Activated CD8-positive, alpha-beta T cell treated with anti-CD3 and anti-CD28 coated beads for 36 hours (primary cell): ENCODE measurements at places on chromosomes 7 and 10. TPM values are rescaled to one million over a fixed set of nuclear protein-coding genes. Genes with fewer than 3 reads are reported as not detected.

The TRIM73 gene
- 6.4 TPM for total RNA-seq

The CC2D2B gene
- 0.31 TPM for total RNA-seq

The CNPY1 gene
- not detected for total RNA-seq

The PRSS2 gene
- total RNA-seq: not detected

The TLX1 gene
- not detected for total RNA-seq

The EN2 gene
- not detected for total RNA-seq

The C7orf57 gene
- 0.83 TPM for total RNA-seq

The RBM20 gene
- total RNA-seq: 0.38 TPM

The OR2A12 gene
- total RNA-seq: not detected

- no peaks in the 10 kb centered on the region for H3K36me3 ChIP-seq
- DNase-seq: peak; percentile 3
- peaks cover 4% of the 10 kb centered on the region for H3K4me1 ChIP-seq
- no peak overlapping the region for H3K27ac ChIP-seq
These were observed 40.2 kb upstream of the PROSER2 start for GRCh38 chr10:11782793-11783557.

DNA sequence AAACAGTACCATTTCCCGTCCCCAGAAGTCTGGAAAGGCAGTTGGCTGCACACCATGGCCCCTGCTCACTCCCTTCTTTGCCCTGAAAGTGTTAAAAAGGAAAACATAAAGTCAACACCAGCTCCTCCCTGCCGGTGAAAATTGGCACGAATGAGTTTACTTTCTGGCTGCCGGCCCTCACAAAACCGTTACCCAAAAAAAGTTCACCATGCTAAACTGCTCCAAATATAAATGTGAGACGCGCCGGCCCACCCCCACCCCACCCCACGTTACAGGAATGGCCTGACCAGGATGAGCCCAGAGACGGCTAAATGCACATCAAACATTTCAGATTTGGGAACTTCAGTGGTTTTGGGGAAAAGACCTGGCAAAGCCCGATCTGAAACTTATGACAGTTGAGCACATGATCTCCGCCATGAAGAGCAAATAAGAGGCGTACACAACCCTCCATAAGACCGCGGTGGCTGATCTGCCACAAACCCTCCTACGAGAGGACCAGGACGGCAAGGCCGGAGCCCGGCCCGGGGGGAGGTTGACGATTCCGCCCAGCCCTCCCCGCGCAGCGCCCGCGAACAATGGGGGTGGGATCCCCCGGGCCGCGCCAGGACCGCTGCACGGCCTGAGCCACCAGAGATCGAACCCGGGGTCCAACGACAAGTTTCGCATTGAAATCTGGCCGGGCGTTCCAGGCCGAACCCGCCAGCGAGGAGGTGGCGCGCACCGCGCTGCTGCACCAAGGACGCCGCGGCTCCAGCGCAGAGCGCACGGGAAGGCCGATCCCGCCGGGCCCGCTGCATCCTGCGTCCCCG, 952 bp downstream of the DIP2C start:
- no peak for DNase-seq
- no peak overlapping the region for H3K4me3 ChIP-seq

DNA sequence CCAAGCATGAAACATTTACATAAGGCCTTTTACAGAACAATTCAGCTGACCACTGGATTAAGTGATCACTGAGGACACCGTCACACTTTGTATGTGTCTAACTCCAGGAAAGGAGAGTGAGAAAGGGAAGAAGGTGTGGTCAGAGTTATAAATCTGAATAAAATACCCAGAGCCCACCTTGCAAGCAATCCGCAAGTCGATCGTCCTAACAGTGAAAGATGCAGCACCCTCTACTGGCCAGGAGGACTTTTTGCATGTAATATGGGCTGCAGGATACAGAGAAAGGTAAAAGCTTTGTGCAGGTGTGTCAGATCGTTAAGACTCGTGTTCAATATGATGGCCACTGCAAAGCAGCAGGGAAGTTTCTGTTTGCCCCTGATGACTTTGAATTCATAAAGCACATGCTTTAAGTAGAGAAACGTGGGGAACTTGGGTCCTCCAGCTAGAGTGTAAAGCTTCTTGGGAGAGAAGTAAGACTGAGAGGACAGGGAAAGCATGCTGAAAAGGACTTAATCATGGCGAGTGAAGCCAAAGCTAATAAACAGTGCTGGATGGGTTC, 68.5 kb upstream of the BMPER start:
- peak; percentile 26 for DNase-seq
- H3K27me3 ChIP-seq: no peaks in the 10 kb centered on the region
- no peak overlapping the region for H3K27ac ChIP-seq
- no peaks in the 10 kb centered on the region for H3K4me1 ChIP-seq
- no peaks in the 10 kb centered on the region for H3K36me3 ChIP-seq
- no peak overlapping the region for H3K4me3 ChIP-seq

GRCh38 chr7:27245124-27245797, 2.7 kb downstream of the EVX1 start:
- no peak for DNase-seq
- peaks cover 14% of the 10 kb centered on the region for H3K4me1 ChIP-seq
- no peak overlapping the region for H3K27ac ChIP-seq
- peaks cover 83% of the 10 kb centered on the region for H3K27me3 ChIP-seq
- H3K4me3 ChIP-seq: no peak overlapping the region
- no peaks in the 10 kb centered on the region for H3K36me3 ChIP-seq

GRCh38 chr10:133143200-133143533, 16.9 kb upstream of the KNDC1 start:
- H3K27me3 ChIP-seq: peaks cover 29% of the 10 kb centered on the region
- H3K4me1 ChIP-seq: peaks cover 4% of the 10 kb centered on the region
- H3K27ac ChIP-seq: no peak overlapping the region
- no peak overlapping the region for H3K4me3 ChIP-seq
- H3K36me3 ChIP-seq: no peaks in the 10 kb centered on the region
- no peak for DNase-seq

DNA sequence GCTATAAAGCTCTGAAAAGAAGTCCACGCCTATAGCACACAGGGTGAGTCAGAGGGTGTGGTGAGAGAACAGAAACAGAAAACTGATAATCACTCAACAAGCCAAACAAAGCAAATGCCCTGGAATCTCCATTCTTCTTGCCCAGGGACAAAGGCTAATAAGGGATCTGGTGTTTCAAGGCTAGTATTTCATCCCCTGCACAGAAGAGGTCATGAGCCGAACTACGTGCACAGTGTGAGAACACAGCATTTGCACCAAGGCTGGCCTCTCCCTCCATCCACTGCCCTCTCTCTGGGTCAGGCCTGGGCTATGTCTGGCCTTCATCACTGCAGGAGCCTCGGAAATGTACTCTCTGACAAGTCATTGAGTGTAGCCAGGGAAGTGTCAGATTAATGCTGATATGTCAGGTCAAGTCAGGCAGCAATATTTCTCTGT, 42.7 kb downstream of the PRR15 start:
- no peak overlapping the region for H3K27ac ChIP-seq
- H3K4me3 ChIP-seq: no peak overlapping the region
- H3K27me3 ChIP-seq: peaks cover 7% of the 10 kb centered on the region
- DNase-seq: no peak
- no peaks in the 10 kb centered on the region for H3K36me3 ChIP-seq

DNA sequence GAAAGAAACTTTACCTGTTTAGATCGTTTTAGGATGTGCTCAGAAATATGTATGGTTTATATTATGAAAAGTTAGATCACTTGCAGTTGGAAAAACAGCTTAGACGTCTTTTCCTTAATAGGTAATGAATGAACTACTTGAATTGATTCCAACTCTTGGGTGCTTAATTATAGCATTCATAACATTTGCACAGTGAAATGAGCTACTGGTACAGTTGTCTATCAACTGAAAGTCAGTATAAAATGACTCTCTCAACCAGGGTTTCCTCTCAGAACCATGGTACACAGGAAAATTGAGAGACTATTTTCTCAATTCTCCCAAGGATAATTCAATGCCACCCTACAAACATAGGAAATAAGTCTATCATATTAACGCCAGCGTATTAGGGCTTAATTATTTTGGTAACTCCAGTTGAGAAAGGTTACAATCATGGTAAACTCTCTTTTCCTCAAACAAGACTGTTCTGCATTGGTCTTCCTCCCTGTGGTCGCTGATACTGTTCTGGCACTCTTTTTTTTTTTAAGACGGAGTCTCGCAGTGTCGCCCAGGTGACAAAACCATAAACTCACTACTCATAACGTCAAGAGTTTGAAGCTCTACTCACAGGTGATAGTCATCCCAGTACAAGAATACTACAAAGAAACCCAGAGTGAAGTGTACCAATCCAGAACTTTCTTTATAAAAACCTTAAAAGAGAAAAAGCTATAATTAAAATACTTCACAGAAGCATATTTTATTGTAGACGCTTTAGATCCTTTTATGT, 2.0 kb downstream of the ANLN start:
- no peak overlapping the region for H3K27ac ChIP-seq
- peaks cover 26% of the 10 kb centered on the region for H3K4me1 ChIP-seq
- H3K36me3 ChIP-seq: peaks cover 18% of the 10 kb centered on the region
- H3K4me3 ChIP-seq: peak overlapping the region; percentile 90
- DNase-seq: peak; percentile 22
- peaks cover 10% of the 10 kb centered on the region for H3K27me3 ChIP-seq

DNA sequence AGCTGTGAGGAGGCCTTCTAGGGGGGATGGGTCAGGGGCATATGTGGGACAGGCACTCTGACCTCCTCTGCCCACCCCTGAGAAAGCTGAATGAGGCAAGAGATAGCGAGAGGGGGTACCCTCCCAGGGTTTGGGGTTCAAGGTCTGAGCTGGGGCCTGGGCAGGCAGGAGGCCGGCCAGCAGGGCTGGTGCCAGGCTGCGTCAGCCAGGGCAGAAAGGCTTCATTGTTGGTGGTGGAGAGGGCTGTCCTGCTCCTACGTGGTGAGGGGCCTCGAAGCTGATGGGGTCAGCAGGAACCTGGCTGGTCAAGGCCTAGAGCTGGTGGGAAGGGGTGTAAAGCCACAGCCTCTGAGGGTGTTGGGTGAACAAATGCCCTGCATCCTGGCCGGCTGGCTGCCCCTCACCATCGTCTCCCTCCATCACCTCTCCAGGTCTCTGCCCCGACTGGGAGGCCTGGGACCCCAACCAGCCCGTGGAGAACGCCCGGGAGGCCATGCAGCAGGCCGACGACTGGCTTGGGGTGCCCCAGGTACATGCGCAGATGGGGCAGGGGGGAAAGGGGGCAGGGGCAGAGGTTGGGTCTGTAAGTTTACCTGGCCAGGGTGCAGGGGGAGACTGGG, 6.6 kb downstream of the FLNC start:
- no peak overlapping the region for H3K4me3 ChIP-seq
- H3K27ac ChIP-seq: no peak overlapping the region
- H3K4me1 ChIP-seq: peaks cover 6% of the 10 kb centered on the region
- H3K36me3 ChIP-seq: no peaks in the 10 kb centered on the region
- no peaks in the 10 kb centered on the region for H3K27me3 ChIP-seq

- peak overlapping the region; percentile 26 for H3K4me3 ChIP-seq
- DNase-seq: no peak
- no peak overlapping the region for H3K27ac ChIP-seq
- peaks cover 21% of the 10 kb centered on the region for H3K4me1 ChIP-seq
- peaks cover 31% of the 10 kb centered on the region for H3K27me3 ChIP-seq
These were observed 5.2 kb upstream of the UTF1 start for GRCh38 chr10:133224756-133225372.

DNA sequence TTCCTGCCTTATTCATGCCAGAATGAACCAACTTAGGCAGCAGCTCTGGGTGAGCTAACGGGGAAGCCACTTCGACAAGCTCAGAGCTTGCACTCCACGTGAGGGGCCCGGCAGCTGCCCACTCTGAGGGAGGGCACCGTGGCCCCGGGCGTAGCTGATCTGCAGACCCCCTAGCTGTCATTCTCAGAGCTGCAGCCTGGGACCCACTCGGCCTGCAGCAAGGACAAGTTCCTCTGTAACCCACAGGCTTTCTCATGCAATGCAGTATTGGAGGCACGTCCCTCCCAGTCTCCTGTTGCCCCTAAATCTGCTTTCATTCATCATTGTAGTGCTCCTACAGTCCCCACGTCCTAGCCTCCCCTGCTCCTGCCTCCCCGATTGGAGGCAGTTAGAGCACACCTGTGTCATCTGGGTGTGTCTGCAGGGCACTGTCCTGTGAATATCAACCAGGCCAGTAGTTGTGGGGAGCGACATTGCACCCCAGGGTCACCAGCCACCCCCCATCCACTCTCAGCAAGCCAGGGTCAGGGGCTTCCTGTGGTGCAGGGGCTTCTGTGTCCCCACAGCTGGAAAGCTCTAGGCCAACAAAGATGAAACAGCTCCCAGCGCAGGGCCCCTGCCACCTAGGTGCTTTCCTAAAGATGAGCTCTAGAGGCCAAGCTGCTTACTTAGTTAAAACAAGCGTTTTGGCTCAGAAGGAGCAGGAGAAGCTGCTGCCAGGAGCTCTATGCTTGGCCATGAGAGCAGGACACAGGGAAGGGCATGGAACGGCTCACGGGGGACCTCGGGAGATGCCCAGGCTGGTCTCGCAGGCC, 333.6 kb downstream of the ADARB2 start:
- H3K27ac ChIP-seq: no peak overlapping the region
- no peaks in the 10 kb centered on the region for H3K36me3 ChIP-seq
- no peaks in the 10 kb centered on the region for H3K4me1 ChIP-seq
- H3K4me3 ChIP-seq: no peak overlapping the region
- H3K27me3 ChIP-seq: peaks cover 2% of the 10 kb centered on the region
- DNase-seq: no peak

DNA sequence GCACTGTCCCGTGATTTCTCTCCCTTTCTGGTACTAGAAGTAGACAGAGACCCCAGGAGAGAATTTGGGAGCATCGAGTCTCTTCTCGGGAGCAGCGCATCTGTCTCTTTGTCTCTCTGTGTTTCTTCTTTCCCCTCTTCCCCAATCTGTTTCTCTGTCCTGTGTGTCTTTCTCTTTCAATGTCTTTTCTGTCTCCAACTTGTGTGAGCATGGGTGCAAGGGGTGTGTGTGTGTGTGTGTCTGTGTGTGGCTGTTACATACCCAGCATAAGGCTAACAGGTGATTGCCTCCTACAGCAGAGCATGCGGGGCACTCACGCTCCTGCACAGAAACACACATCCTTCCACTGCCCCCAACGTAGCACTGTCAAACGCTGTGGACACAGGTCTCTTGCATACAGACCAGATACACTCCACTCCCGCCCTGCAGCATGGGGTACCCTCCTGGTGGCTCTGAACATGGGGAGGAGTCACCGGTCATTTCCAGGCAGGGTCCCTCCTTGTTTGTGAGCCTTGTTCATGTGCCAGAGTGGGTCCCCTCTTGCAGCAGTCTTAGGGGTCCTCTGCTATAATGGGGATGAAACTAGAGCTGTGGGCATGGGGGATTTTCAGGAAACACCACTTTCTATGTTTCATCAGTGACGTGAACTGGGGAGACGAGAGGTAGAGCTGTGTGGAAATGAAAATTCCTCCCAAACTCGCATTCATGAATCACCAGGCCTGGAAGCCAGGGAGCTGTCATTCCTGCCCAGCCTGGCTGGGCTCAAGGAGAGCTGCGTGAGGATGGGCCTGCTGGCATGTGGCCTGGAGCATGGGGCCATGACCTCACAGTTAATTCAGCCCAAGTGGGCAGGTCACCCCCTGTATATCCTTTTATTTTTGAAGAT, 980 bp downstream of the ADAMTS14 start:
- peak overlapping the region; percentile 52 for H3K4me3 ChIP-seq
- no peak for DNase-seq
- peaks cover 34% of the 10 kb centered on the region for H3K27me3 ChIP-seq
- no peak overlapping the region for H3K27ac ChIP-seq
- peaks cover 14% of the 10 kb centered on the region for H3K4me1 ChIP-seq
